ENCODE measurements at places on chromosomes 1 and 21. TPM values are rescaled to one million over a fixed set of nuclear protein-coding genes. Genes with fewer than 3 reads are reported as not detected.
A peak's percentile ranks its signal among the peaks of the same experiment; 100 is the strongest.

CADM3 gene
- total RNA-seq = not detected

DMBX1 gene
- not detected for total RNA-seq

LAD1 gene
- not detected for total RNA-seq

RGS8 gene
- total RNA-seq = not detected

- H3K36me3 ChIP-seq = no peaks in the 10 kb centered on the region
- no peaks in the 10 kb centered on the region for H3K27me3 ChIP-seq
- peak; percentile 18 for DNase-seq
- H3K4me1 ChIP-seq = peaks cover 48% of the 10 kb centered on the region
- peak within 1 kb of the TSS; percentile 17 for H3K4me3 ChIP-seq
These were observed at the start of gene CD101 for GRCh38 chr1:117001254-117001927. TSS of gene CD101 (plus strand) at chr1:117001760. CDS start at chr1:117001818, 58 bp downstream.

- no peaks in the 10 kb centered on the region for H3K36me3 ChIP-seq
- no peaks in the 10 kb centered on the region for H3K27me3 ChIP-seq
- DNase-seq = no peak
- no peak overlapping the region for H3K27ac ChIP-seq
- no peaks in the 10 kb centered on the region for H3K4me1 ChIP-seq
These were observed 104.4 kb downstream of the UCHL5 start for GRCh38 chr1:192954705-192955265.

- H3K36me3 ChIP-seq = no peaks in the 10 kb centered on the region
- no peaks in the 10 kb centered on the region for H3K4me1 ChIP-seq
- no peak for DNase-seq
- no peaks in the 10 kb centered on the region for H3K27me3 ChIP-seq
These were observed 126.2 kb upstream of the LRRC7 start for GRCh38 chr1:69441496-69441895.

DNA sequence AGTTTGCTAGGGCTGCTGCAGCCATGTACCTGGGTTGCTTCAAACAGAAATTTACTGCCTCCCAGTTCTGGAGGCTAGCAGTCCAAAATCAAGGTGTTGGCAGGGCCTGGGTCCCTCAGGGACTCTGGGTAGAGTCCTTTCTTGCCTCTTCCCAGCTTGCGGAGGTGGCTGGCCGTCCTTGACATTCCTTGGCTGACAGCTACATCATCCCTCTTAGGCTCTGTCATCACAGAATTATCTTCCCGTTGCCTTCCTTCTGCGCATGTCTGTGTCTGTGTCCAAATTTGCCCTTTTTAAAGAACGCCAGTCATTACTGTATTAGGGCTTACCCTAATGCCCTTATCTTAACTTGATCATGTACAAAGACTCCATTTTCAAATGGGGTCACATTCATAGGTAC lies 37.6 kb upstream of the PGBD5 start:
- H3K27ac ChIP-seq = no peak overlapping the region
- no peaks in the 10 kb centered on the region for H3K27me3 ChIP-seq
- DNase-seq = no peak

GRCh38 chr1:61083013-61083806 lies 849 bp downstream of the NFIA start:
- H3K4me3 ChIP-seq = peak overlapping the region; percentile 70
- peak overlapping the region; percentile 38 for H3K27ac ChIP-seq
- H3K27me3 ChIP-seq = no peaks in the 10 kb centered on the region
- peaks cover 34% of the 10 kb centered on the region for H3K4me1 ChIP-seq
- no peaks in the 10 kb centered on the region for H3K36me3 ChIP-seq

GRCh38 chr1:61851849-61852669 lies 109.8 kb downstream of the PATJ start:
- H3K36me3 ChIP-seq = peaks cover 3% of the 10 kb centered on the region
- peak; percentile 19 for DNase-seq
- no peaks in the 10 kb centered on the region for H3K4me1 ChIP-seq
- H3K4me3 ChIP-seq = no peak overlapping the region
- H3K27ac ChIP-seq = no peak overlapping the region
- H3K27me3 ChIP-seq = no peaks in the 10 kb centered on the region

DNA sequence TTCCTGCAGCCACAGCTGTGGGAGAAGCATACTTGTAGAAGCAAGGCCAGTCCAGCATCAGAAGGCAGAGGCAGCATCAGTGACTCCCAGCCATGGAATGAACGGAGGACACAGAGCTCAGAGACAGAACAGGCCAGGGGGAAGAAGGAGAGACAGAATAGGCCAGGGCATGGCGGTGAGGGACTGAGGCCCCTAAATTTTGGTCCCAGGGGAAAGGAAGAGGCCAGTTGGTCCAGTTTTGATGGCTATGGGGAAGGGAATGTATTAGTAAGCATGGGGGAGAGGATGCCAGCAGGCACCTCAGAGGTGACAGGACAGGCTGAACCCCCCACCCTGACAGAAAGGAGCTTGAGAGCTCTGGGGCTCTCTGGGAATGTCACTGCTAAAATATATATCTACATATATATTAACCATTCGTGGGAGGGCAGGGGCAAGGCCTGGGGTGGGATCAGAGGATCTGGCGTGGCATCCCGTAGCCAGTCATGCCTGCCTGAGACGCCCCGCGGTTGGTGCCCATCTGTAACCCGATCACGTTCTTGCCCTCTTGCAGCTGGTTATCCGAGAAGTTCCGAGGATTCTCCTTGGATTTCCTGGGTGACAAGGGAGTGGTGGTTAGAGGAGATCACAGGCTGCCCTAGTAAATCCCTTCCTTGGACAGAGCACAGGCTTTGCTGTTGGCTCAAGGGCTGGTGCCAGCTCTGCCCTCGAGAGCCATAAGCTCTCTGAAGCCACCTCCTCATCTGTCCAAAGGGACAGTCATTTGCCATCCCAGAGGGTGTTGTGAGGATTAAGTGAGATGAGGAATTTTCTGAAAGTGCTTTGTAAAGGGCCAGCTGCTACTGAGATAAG lies 6.7 kb downstream of the TAGLN2 start:
- H3K36me3 ChIP-seq = peaks cover 4% of the 10 kb centered on the region
- H3K4me3 ChIP-seq = no peak overlapping the region
- H3K27ac ChIP-seq = no peak overlapping the region
- no peak for DNase-seq

DNA sequence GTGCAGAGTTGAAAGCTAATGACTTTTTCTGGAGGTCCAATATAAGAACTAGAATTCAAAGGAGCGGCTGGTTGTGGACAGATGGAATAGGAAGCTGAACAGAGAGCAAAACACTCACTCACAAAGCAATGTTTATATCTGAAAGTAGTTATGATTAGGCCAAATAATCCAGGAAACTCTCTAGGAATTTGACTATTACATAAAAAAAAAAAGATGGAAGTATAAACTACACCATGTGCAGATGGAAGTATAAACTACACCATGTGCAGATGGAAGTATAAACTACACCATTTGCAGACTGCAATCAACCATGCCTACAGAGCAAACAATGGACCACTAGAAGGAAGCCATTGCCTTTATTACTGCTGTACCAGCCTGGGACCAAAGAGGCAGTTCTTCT lies 771.1 kb downstream of the BRINP3 start:
- no peak for DNase-seq
- no peak overlapping the region for H3K27ac ChIP-seq
- no peak overlapping the region for H3K4me3 ChIP-seq
- no peaks in the 10 kb centered on the region for H3K27me3 ChIP-seq
- no peaks in the 10 kb centered on the region for H3K4me1 ChIP-seq
- no peaks in the 10 kb centered on the region for H3K36me3 ChIP-seq

- H3K4me3 ChIP-seq = no peak overlapping the region
- H3K27ac ChIP-seq = no peak overlapping the region
- H3K4me1 ChIP-seq = no peaks in the 10 kb centered on the region
- no peaks in the 10 kb centered on the region for H3K27me3 ChIP-seq
- no peaks in the 10 kb centered on the region for H3K36me3 ChIP-seq
These were observed 199.3 kb upstream of the JUN start for GRCh38 chr1:58983162-58983561.

DNA sequence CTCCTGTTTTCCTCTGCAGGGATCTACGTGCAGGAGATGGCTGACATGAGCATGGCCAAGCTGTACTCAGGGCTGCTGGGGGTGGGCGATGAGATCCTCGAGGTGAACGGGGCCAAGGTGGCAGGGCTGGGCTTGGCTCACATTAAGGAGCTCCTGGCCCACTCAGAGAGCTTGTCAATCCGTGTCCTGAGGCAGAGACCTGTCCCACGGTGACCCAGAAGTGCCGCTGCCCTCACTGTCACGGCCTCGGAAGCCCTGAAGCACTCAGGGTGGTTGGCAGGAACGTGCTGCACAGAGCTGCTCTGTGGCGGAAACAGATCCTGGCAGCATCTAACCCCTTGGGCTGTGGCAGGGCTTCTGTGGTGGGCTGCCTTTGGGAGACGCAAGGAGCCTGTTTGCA lies 37.6 kb downstream of the KIAA1614 start:
- no peak overlapping the region for H3K4me3 ChIP-seq
- no peaks in the 10 kb centered on the region for H3K36me3 ChIP-seq
- no peak overlapping the region for H3K27ac ChIP-seq
- no peaks in the 10 kb centered on the region for H3K27me3 ChIP-seq
- peaks cover 6% of the 10 kb centered on the region for H3K4me1 ChIP-seq

DNA sequence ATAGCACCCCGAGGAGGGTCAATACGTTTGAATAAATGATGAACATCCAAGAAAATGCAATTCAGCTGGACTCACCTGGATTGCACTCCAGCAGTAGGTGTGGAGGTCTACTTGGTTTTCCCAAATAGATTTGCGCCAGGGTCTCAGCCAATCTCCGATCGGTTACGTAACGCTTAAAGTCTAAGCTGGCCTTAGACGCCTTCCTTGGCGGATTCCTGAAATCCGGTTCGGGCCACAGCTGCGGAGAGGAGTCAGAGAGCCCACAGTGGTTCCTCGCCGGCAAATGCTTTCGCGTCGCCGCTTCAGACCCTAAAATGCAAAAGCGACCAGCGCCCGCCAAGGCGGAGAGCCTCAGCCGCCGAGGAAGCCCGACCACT lies 322 bp downstream of the TFB2M start:
- H3K4me1 ChIP-seq = peaks cover 33% of the 10 kb centered on the region
- no peaks in the 10 kb centered on the region for H3K36me3 ChIP-seq
- H3K27me3 ChIP-seq = no peaks in the 10 kb centered on the region
- peak overlapping the region; percentile 89 for H3K27ac ChIP-seq
- peak overlapping the region; percentile 84 for H3K4me3 ChIP-seq

GRCh38 chr21:15052459-15052763 lies 12.4 kb downstream of the NRIP1 start:
- H3K27ac ChIP-seq = no peak overlapping the region
- no peak overlapping the region for H3K4me3 ChIP-seq
- no peaks in the 10 kb centered on the region for H3K36me3 ChIP-seq
- DNase-seq = no peak
- no peaks in the 10 kb centered on the region for H3K27me3 ChIP-seq

GRCh38 chr1:247884797-247885413 lies 10.5 kb upstream of the OR2W3 start:
- H3K4me3 ChIP-seq = no peak overlapping the region
- no peak overlapping the region for H3K27ac ChIP-seq
- H3K27me3 ChIP-seq = no peaks in the 10 kb centered on the region
- H3K36me3 ChIP-seq = no peaks in the 10 kb centered on the region
- H3K4me1 ChIP-seq = no peaks in the 10 kb centered on the region
